Eye (tissue), 1 donor: ENCODE measurements at places on chromosomes 7 and 10.
A peak's percentile ranks its signal among the peaks of the same experiment; 100 is the strongest.

GRCh38 chr7:159207393-159207792, 62.7 kb upstream of the VIPR2 start:
- DNase-seq = no peak

- DNase-seq = no peak
These were observed 17.6 kb downstream of the CDNF start for GRCh38 chr10:14820010-14820774.

DNA sequence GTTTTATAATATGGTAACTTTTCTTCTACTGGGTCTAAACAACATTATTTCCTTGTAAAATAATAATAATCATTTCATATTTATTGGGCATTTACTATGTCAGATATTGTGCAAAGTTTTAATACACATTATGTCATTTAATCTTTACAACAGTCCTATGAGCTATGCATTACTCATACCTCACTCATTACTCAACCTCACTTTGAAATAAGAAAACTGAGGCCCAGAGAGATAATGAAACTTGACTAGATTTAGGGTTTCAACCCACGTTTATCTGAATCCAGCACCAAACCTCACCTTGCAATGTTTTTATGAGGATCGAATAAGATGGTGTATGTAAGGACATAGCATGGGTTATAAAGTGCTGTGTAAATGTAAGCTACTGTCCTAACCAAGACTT, 153.2 kb upstream of the SLC13A1 start:
- DNase-seq = no peak

GRCh38 chr10:118003126-118003525, 43.6 kb downstream of the RAB11FIP2 start:
- no peak for DNase-seq

DNA sequence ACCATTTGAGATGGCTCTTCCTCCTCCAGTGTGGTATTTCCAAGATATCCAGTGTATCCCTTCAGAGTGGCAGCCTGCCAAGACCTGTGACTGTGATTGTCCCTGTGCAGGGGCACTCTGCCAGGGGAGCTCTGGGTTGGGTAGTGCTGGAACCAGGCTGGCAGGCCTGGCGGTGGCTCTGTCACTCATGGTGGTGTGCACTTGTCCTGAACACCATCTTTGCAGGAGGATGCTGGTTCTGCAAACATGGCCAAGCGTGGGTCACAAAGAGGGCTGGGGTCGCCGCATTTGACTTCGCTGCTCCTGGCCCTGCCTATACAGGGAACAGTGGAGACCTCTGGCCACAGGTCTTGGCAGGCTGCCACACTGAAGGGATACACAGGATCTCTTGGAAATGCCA, 205.2 kb downstream of the PRPF18 start:
- no peak for DNase-seq

- DNase-seq = no peak
These were observed 68.0 kb downstream of the TRIL start for GRCh38 chr7:28890137-28890536.

DNA sequence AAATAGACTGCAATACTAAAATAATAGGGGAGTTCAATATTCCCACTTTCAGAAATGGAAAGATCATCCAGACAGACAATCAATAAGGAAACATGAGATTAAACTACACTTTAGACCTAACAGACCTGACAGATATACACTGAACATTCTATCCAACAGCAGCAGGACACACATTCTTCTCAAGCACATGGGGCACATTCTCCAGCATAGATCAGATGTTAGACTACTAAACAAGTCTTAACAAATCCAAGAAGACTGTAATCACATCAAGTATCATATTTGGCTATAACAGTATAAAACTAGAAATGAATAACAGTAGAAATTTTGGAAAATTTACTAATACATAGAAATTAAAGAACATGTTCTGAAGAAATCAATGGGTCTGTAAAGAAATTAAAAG, 458.9 kb upstream of the ANKRD30A start:
- DNase-seq = no peak

DNA sequence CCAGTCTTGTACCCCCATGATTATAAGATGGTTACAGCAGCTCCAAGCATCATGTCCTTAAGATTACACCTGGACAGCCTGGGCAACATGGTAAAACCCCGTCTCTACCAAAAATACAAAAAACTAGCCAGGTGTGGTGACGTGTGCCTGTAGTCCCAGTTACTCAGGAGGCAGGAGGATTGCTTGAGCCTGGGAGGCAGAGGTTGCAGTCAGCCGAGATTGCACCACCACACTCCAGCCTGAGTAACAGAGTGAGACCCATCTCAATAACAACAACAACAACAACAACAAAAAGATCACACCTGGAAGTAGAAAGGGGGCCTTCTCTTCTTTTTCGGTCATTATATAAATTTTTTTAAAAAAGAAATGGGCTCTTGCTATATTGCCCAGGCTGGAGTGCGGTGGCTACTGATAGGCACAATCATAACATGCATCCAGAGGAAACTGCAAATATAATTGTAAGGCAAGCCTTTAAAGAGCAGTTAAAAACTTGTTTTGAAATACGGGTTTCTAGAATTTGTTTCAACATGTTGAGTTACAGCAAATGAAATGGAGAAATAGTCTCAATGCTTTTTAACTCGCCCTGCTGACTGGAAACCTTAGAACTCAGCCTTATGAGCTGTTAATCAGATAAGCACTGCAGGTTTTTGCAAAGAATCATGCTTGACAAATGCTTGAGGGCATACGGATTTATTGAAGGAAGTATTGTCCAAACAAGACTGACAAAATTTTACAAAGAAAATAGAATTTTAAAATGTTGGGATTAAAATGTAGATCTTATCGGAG, 4.7 kb upstream of the ENTPD7 start:
- DNase-seq = peak; percentile 16

GRCh38 chr7:12549106-12549505, 21.4 kb upstream of the SCIN start:
- DNase-seq = no peak

DNA sequence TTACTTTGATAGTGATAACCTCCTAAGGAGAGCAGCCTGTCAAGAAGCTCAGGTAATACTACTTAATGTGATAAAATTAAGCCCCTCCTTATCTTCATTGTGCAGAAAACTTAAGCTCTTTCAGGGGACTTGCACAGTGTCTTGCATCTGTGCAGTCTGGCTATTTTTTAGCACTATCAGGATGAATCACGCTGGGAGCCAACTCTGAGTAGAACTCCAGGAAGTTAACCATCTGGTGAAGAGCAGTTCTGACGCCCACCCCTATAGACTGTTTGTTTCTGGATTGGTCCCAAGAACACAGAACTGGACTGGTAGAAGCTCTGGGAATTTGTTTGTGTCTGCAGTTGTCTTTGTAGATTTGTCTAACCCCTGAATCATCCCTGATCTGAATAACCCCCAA, 41.9 kb downstream of the AGK start:
- no peak for DNase-seq
